ENCODE measurements at places on chromosomes 16 and 17. TPM values are rescaled to one million over a fixed set of nuclear protein-coding genes. Genes with fewer than 3 reads are reported as not detected.

KRT33A gene
- total RNA-seq, result not detected

GIT1 gene
- total RNA-seq, result 57.3 TPM

ABI3 gene
- total RNA-seq, result not detected

KRTAP4-1 gene
- not detected for total RNA-seq

TSNAXIP1 gene
- total RNA-seq, result 0.43 TPM

LDHD gene
- total RNA-seq, result 0.34 TPM

TNFRSF17 gene
- total RNA-seq, result not detected

TMEM100 gene
- not detected for total RNA-seq

UBALD1 gene
- 55.3 TPM for total RNA-seq

PDILT gene
- not detected for total RNA-seq

Measured in A549 treated with ZK216348 at 1 μM for 4 hours (cell line).